Activated naive CD8-positive, alpha-beta T cell treated with anti-CD3 and anti-CD28 coated beads, Interleukin-2, amount 10 ng/mL, durations not matched to agents 7 days and 5 days (primary cell): ENCODE measurements at places on chromosomes 6 and 20.

DNA sequence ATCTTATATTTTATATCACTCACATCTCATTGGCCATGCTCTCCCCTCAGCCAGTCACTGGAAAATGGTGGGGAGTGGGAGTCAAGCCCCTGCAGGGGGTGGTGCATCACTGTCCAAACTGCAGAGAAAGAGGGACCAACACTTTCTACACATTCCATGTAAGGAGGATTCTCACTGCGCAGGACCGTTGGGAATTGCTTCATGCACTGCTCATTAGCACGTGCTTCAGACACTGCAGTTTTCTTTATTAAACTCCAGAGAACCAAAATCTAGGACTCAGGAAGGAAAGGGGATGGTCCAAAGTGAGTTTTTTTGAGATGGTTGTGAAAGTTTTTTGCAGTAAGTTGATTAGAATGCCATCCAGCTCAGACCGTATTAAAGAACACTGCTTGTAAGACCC, 269.8 kb downstream of the FARS2 start:
- no peak for DNase-seq

GRCh38 chr20:49247792-49248191, 28.6 kb downstream of the DDX27 start:
- no peak for DNase-seq

- DNase-seq = peak; percentile 53
Observed at GRCh38 chr6:41937861-41938574, 3.6 kb downstream of the CCND3 start.

DNA sequence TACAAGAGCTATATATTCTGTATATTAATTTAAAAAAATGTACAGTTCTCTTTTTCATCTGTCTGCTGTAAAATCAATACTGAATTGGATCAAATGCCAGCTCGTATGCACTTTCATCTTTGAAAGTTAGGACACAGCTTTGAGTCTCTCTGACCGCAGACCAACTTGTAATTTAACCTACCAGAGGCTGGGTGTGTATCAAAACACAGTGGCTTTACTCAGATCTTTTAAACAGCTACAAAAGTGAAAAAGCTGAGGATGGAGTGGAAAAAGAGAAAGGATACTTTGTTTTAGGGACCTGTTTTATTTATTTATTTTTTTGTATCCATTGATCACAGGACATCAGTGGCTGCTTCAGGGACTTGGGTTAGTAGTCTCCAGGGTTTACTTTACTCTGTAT, 44.1 kb downstream of the KIAA0408 start:
- DNase-seq = no peak

GRCh38 chr6:124055963-124056362, 252.3 kb downstream of the NKAIN2 start:
- DNase-seq = no peak

- DNase-seq = no peak
Observed at GRCh38 chr6:6997263-6998193, 110.2 kb upstream of the RREB1 start.

DNA sequence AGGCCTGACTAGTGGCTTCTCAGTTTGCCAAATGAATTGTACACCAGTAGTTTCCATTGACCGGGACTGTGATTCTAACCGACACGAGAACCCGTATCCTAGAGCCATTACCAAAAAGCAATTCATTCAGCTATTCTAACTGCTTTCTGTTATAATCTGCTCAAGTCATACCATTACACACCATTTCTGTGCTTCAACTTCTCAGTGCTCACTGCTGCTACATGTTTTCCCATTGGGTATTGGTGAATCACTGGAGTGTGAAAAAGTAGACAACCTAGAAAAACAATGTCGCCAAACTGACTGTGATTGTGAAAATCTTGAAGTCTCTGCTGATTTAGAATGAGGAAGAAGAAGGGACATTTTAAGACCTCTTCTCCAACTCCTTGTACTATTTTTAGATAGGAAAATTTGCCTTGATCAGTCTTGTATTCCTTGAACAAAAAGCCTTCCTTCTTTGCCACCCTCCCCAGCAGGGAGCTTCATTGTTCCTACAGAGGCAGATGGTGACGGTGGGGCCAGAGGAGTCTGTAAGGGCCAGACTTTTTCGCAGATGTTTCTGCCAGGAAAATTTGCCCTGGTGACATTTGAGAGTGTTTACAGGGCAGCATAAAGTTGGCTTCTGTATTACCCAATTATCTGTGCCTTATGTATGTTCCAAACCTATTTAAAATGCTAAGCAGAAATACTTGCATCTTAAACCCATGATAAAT, 31.7 kb upstream of the MAP3K4 start:
- no peak for DNase-seq

DNA sequence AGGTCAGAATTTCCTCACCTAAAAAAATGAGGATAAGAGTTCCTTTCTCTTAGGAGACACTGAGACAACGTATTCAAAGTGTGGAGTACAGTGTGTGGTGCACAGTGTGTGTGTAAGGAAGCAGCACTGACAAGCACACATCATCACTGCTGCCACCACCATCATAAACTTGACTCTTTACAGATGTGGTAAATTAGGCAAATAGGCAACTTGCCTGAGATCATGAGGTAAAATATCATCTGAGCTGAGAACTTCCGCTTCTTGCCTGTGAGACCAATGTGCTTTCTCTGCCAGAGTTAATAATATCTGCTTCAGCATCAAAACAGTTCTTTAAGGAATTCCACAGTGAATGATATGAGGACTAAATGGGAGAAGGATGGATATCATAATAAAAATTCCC, 52.7 kb downstream of the LYRM4 start:
- DNase-seq = no peak

DNA sequence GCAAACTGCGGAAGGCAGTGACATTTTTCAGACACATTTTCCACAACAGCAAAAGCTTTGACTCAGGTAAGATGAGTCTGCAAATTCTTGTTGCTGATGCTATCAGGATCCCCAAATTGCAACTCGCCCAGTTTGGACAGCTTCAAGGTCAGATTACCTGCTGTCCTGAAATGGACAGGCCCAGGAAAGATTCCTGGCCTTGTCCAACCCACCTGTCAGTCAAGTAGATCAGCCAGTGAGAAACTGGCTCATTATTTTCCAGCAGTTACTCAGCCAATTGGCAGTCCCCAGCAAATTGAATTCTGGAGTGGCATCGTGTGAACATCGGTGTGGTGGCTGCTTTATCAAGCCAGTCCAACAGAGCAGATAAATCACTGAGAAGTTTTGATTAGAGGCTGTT, 84.5 kb upstream of the SNAP25 start:
- DNase-seq = no peak

DNA sequence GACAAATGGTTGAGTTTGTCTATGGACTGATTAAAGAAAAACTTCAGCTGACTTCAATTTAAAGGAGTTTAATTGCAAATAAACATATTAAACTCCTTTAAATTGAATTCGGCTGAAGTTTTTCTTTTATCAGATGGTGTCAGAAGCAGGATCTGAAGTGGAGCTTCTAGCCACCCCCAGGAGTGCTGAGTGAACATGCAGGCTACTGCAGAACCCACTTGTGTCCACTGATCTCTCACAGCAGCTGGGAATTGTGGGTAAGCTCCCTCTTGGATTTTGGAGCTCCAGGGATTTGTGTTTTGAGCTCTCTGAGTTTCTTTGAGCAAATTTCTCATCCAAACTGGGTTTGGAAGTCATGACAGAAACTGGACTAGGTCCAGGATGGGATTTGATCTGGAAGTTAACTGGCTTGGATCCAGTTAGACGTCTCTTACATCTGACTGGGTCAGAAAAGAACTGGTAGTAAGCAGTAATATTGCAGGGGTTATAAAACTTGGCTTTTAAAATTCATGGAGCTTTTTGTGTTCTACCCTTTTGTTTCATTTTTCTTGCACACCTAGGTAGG, 95.8 kb upstream of the UST start:
- DNase-seq = no peak

DNA sequence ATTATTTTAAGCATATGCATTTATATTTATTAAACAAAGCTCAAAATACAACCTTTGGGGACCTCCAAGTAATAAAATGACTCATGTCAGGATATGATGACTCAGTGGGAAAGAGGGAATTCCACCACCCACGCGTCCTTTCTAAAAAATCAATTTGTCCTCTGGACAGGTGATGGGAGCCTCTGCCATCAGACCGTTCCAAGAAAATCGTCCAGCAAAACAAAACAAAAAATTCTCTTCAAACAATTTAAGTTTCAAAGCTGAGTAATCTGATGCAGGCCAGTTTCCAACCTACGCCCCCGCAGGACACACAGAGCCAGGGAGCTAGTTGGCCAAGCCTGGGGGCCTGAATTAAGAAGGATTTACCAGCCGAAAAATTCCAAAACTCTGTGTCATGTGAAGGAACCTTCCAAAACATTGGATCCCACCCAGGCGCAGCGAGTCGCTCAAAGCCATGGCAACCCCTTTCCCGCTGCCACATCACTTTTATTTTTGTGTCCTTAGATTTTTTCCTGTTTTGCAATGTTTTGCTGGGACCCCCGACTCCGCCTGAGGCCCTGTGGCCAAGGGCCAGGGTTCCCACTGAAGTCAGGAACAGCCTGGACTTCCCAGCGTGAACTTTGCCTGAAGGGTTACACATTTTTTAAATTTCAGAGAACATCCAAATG, 95.3 kb downstream of the NFATC2 start:
- DNase-seq = no peak

- no peak for DNase-seq
Observed at GRCh38 chr6:150037526-150038201, 12.3 kb upstream of the RAET1L start.

- no peak for DNase-seq
Observed at GRCh38 chr6:151069641-151070040, 170.1 kb upstream of the AKAP12 start.

DNA sequence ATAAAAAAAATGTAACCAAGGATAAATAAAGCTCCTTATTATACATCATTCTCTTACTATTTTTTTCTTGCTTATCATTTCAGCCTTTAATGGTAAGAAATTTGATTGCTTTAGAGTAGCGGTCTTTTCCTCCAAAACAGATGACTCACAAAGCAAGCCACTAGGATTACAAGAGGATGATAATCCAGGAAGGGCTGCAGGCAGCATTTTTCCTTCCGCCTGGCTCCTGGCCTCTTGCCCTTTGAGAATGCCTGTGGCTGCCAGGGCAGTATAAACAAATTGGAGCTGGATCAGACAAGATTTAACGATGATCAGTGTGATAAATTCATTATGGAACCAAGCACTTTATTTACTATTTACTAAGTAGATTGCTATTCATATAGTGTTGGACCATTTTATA, 9.7 kb upstream of the FBXL4 start:
- no peak for DNase-seq

DNA sequence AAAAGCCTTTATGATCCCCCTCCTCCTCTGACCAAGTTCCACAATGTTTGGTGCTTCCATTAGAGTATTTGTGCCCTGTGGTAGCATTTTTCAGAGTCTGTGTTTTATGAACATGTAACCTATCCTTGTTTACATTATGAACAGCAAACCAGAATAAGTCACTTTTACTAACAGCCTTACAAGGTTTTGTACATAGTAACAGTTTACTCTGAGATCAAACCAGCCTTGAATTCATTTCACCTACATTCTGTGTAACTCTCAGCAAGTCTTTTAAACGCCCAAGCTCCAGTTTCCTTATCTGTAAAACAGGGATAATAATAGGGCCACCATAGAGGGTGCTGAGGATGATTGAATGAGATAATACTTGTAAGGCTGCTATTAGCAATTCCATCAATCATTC, 175.0 kb downstream of the PHACTR1 start:
- DNase-seq = no peak

- DNase-seq = no peak
Observed at GRCh38 chr6:22112461-22112860, 184.4 kb downstream of the PRL start.

- no peak for DNase-seq
Observed at GRCh38 chr6:67094431-67094946, 1387.5 kb upstream of the EYS start.

GRCh38 chr20:39706184-39706663, 744.1 kb downstream of the DHX35 start:
- no peak for DNase-seq

- DNase-seq = no peak
Observed at GRCh38 chr6:35230498-35230897, 16.7 kb downstream of the SCUBE3 start.

GRCh38 chr6:62707914-62708313, 421.9 kb upstream of the KHDRBS2 start:
- DNase-seq = no peak

DNA sequence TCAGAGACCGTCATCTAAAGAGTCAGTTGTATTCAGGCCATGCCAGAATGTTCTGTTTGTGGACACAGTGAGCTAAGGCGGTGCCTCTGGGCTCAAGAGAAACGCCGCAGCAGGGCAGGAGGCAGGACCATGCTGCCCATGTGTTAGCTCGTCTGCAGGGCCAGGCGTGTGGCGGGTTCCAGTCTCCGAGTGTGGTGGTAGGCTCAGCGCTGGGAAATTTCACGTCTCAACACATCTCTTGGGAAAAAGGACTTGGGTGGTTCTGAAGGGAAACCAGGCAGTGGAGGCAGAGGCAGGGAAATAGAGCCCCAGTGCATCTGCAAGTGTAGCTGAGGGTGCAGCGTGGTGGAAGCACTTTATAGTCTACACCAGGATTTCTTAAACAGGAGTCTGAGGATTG, 56.9 kb upstream of the TAGAP start:
- DNase-seq = no peak

DNA sequence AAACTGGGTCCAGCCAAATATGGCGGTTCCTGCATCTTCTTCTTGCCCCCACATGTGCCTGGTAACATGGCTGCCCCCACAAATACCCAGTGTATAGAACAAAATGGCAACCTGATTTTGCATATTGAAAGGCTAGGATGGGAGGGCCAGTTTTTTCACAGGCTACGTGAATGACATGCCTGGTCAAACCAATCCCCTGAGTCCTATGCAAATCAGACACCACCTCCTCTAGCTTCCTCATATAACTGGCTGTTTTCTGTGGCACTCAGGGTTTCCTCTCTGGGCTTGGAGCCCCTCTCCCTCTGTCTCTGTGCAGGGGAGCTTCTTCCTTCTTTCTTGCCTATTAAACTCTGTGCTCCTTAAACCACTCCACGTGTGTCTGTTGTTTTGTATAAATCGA, 372.1 kb downstream of the KIF16B start:
- DNase-seq = no peak

GRCh38 chr6:50213146-50213545, 163.4 kb upstream of the DEFB112 start:
- DNase-seq = no peak

DNA sequence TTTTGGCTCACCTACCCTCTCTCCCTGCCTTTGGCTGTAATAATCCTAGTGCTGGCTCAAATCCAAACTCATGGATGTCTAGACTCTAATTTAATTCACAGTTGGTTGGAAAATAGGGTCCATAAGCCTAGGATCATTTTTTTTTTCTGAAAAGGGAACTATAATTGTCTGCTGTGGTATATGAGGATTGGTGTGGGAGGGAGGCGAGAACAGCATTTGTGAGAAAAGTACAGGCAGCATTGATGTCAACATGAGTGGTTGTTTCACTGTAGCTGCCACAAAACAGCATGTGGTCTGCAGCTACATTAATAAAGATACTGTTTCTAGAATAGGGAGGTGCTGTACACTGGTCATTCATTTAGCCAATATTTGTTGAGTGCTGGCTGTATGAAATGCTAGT, 18.6 kb upstream of the POLR1H start:
- no peak for DNase-seq

DNA sequence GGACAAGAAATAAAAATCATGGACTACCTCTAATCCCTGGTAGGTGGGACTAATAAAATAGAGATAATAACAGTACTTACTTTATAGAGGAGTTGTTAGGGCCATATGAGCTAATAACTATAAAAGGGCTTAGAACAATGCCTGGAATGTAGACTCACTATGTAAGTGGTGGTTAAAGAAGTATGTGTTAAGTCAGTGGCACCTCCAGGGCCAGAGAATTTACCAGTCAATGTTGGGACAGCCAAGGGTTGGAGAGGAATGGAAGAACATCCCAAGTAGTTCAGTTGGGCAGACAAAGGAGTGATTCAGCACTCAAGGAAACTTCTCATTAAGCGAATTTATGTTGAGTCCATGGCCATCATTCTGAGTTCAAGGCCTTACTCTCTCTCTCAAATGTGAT, 116.8 kb downstream of the OTOR start:
- no peak for DNase-seq
